HS-5 (cell line): ENCODE measurements at places on chromosomes 2 and 18.

DNA sequence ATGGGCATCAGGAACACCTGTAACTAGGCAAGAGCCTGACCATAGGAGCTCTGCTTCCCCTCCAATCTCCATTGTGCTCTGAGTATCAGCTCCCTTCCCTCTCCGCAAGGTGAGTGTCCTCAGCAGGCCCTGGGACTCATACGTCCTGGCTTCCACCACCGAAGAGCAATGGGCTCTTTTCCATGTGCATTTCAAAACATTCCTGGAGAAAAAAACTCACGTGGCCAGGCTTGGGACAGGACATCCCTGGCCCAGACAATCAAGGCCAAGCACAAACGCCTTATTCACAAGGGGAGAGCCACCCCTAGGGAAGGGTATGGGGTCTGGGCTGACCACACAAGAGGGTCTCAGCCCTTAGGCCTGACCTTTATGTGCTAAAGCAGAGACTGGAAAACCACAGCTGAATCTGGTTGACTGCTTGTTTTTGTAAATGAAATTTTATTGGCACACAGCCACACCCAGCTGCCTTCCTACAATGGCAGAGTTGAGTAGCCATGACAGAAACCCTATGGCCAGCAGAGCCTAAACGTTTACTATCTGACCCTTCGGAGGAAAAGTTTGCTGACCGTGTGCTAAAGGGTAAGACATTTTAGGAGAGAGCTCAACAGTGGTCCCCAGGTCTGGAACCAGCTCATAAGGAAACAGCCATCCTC, 175.7 kb upstream of the ARL4C start:
- no peak for DNase-seq

GRCh38 chr18:79545255-79545654, 134.3 kb upstream of the CTDP1 start:
- no peak for DNase-seq

DNA sequence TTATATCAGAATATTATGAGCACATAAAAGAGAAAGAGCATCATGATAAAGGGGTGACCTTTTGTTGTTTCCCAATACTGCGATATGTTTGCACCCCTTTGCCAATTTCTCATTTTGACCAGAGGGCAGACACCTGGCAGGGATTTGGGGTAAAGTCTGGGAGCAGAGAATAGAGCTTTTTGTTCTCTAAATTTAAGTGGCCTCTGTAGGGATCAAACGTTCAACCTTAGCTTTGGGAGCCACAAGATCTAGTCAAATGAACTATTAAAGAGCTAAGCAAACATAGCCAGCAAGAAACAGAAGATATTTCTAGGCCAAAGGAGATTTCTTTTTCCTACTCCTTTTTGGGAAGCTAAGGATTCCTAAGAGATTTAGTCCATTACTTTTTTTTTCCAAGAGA, 1.1 kb upstream of the MSTN start:
- no peak for DNase-seq

- DNase-seq: no peak
Measured at GRCh38 chr18:6374935-6375529, 39.7 kb downstream of the L3MBTL4 start.
